ENCODE measurements at places on chromosomes 4 and X. TPM values are rescaled to one million over a fixed set of nuclear protein-coding genes. Genes with fewer than 3 reads are reported as not detected.

DNA sequence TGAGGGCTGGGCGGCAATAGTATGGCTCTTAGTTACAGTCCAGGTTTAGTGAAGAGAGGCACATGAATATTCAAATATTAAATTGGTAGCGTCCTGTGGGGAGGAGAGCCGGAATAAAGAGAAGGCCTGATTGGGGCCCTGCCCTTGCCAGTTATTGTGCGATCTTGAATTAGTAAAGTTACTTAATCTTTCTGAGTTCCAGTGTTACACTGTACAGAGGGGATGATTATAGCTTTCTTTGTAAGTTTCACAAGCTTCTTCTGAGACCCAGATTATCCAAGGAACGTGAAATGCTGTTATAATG is 1.2 kb downstream of the METAP1 start:
- DNase-seq = no peak

GRCh38 chr4:150510176-150510865 is 71.6 kb upstream of the MAB21L2 start:
- no peak for DNase-seq

DNA sequence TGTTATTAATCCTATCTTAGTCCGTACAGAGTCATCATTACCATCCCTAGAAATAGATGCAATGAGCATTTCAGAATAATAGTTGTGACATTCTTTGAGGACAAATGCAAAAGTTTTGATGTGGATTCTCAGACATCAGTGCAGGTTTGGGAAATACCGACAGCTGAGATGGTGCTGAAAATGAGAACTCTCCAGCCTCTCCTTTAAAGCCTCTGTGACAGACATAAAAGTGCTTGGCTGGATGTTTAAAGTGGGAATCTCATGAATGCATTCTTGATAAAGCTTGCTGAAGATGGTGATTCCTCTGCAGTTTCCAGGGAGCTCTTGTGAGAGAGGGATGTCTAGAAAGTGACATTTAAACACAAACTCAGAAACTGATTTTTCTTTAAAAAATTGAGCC is 35.0 kb upstream of the SLC7A11 start:
- no peak for DNase-seq

ZAR1 gene
- polyA plus RNA-seq = not detected

GALNTL6 gene
- 0.78 TPM for polyA plus RNA-seq
